ENCODE measurements at places on chromosomes 6 and 20.
A peak's percentile ranks its signal among the peaks of the same experiment; 100 is the strongest.

DNA sequence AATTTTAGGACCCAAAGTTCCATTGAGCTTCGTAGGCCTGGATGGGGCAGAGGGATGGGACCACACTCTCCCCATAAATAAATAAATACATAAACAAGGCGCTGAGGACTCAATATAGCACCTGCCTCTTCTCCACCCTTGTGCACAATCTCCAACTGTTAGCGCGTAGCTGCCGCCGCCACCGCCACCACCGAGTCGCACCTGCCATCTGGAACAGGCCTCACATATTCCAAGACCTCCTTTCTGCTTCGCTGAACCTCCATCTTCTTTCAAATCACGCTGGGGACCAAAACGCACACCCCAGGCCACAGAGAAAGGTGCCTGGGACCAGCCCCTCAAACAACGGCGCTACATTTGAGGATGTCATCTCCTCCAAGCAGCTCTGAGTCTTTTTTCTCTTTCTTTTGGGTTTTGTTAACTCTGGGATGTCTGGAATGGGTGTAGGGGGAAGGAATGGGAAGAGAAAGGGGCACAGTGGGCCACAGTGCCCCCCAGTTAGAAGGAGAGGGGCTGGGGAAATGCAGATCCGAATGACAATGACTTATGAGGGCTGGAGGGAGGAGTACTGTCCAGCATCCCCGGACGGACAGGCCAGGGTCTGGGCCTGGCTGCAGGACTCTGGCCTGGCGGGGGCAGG lies 49.7 kb downstream of the NOL4L start:
- DNase-seq = no peak

GRCh38 chr20:25227317-25227831 lies 20.5 kb upstream of the PYGB start:
- no peak for DNase-seq

DNA sequence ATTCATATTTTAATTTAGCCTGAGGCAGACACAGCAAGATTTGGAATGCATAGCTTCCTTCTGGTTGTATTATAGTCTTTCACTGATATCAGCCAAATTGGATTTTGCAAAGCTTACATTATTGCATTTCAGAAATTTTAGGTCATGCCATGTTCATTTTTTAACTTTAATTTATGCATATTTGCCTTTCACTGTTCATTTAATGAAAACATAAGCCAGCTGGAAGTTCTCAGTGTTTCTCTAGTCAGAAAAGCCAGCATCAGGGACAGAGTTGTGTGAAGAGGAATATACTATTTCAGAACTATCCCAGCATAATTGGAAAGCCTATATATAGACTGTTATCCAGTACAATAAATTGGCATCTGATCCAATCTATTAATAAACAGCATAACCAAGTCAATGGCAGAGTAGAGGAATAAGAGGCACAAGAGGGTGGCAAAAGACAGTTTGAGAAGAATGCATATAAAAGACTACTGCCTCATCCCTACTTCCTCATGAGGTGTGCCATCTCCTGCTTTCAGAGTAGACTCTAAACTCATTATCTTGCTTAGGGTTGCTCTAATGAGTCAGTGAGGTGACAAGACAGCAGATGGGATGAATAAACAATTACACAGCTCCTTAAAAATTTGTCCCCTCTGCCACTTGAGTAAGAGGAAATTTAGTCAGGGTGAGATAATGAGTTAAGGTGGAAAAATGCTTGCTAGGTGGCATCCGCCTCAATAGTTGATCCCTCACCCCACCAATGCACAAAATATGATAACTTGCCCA lies 159.8 kb upstream of the HCRTR2 start:
- DNase-seq = no peak

DNA sequence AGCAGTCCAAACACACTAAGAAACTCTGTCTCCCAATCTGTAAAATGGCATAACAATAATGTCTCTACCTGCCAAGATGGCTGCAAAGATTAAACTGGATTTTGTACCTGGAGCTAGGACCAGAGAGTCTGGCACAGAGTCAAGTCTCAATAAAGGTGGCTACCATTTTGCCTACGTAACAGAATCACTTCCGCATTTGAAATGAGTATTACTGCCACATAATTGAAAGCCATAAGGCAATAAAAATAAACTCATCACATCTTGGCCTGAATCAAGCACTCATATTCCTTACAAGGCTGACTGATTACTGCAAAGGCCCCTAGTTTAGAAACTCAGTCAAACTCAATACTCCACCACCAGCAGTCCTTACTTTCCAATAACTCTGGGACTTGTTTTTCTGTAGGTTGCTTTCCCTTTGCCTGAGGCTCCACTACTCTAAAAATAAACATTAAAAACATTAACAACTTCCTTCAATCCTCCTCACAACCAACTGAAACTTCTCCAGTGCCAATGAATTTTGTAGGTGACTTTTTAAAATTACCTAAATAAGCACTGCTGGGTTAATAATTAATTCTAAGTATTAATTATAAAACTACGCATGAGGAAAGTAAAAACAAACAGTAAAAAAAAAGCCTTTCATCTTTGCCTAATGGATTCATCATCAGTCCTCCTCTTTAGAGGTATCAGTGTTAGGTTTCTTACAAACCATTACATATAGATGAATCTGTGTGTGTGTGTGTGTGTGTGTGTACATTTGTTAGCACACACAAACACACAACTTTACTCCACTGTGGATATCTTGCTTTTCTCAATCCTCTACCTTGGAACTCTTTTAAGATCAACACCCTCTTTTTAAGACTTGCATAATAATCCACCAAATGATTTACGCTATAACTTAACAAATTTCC lies 3.7 kb downstream of the KIF16B start:
- no peak for DNase-seq

GRCh38 chr6:119384444-119384843 lies 34.9 kb upstream of the MAN1A1 start:
- DNase-seq = no peak

DNA sequence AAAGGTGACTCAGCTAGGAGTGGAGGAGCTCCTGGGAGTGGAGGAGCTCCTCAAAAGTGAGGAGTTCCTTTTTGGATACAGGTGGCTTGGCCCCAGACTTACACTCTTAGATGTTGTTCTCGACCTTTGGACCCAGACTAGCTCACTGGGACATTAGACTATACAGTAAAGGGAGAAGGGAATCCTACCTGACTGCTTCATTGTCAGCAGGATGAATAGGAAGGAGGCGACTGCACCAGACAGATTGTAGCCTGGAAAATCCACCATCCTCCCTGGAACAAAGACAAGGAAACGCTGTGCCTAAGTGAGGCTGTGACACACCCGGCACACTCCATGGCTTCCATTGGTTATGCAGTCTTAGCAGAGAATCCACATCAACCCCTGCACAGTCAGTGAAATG lies at the start of gene BTNL2:
TSS of gene BTNL2 (minus strand) at position 325 of the 400 bp plus-strand sequence. CDS start at position 267, 58 bp downstream.
- DNase-seq = no peak

GRCh38 chr6:138030872-138031271 lies 76.3 kb downstream of the PERP start:
- DNase-seq = no peak

DNA sequence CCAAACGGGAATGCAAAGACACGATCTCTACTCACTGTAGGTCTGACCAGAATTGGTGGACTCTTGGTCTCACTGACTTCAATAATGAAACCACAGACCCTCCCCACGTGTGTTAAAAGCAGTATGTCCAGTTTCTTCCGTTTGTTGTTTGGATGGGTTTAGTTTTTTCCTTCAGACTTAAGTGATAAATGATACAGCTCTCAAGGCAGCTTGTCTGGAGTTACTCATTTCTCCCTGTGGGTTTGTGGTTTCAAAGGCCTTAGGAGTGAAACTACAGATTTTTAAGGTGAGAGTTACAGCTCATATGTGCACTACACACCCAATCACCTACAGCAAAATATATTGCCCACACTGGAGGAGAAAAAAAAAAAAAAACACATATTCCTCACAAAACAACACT lies 86.7 kb upstream of the STMND1 start:
- no peak for DNase-seq

DNA sequence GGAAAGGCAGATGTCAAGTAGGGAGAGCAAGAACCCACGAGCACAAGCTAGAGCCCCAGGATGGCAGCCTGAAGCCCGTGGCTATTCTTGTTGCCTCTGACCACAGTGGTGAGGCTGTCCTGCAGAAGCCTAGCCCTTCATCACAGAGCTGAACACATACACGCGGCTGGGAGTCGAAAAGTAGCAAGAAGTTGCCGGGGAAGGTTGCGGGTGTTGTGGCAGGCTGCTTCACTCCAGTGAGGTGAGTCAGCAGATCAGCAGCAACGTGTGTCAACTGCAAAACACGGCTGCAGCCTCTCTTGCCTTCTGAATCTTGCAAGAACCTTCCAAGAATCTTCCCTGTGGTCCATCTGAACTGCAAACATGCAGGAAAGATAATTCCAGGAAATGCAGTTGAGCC lies 10.6 kb upstream of the STX16 start:
- no peak for DNase-seq

DNA sequence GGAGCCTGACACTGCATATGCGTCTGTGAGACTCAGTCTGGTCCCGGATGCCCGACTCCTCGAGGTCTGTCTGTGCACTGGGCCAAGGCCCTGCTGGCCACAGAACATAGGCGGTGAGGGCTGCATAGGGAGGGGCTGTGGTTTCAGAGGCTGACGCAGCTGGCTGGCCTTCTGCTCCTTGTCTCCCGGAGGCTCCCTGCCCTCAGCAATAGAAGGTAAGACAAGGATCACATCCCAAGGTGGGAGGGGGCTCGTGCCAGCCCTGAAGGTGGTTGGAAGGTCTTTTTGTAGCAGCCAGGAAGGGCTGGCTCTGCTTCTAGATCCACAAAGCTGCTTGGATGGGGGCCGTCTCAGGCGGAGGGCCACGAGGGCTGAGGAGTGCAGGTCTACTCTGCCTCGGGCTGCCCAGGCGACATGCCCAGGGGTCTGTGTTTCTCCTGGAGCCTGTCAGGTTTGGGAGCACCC lies 239.8 kb upstream of the SULF2 start:
- no peak for DNase-seq

GRCh38 chr6:36336779-36337241 lies at the start of gene BNIP5:
Gene BNIP5 (minus strand): TSS chr6:36336888. CDS start chr6:36330690, 6,198 bp downstream.
- no peak for DNase-seq

GRCh38 chr6:3320238-3320811 lies 61.6 kb downstream of the PSMG4 start:
- DNase-seq = no peak

DNA sequence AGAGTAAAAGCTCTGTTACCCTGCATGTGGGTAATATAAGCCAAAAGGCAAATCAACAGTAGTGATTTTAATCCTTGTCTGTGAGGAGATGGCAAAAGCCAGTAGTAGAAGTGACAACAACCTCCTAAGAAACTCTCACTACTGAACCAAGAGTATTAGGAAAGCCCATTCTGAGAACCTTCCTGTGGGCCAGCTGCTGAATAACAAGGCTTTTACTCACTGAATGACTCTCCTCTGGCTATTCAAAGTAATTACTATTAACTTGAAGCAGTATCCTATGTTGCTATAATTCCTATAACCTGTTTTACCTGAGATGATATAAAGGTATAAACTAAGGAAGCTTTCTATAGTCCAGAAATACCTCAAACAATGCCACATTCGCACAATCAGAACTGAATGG lies 55.1 kb downstream of the CHD6 start:
- DNase-seq = no peak

- no peak for DNase-seq
Measured at GRCh38 chr6:167226383-167226685, 64.8 kb upstream of the UNC93A start.

GRCh38 chr6:116444092-116444491 lies 17.1 kb upstream of the CALHM6 start:
- DNase-seq = no peak

DNA sequence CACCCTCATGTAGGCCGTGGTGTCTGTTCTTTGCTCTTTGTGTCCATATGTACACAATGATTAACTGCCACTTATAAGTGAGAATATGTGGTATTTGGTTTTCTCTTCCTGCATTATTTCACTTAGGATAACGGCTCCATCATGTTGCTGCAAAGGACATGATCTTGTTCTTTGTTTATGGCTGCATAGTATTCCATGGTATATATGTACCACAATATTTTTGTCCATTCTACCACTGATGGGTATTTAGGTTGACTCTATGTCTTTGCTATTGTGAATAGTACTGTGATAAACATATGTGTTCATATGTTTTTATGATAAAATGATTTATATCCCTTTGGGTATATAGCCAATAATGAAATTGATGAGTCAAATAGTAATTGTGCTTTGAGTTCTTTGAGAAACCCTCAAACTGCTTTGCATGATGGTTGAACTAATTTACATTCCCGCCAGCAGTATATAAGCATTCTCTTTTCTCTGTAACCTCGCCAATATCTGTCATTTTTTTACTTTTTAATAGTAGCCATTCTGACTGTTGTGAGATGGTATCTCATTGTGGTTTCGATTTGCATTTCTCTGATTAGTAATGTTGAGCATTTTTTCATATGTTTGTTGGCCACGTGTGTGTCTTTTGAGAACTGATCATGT lies 174.4 kb upstream of the NT5E start:
- no peak for DNase-seq

GRCh38 chr6:114020196-114020595 lies 49.2 kb upstream of the HDAC2 start:
- no peak for DNase-seq

GRCh38 chr6:23630726-23631635 lies 495.0 kb upstream of the NRSN1 start:
- peak; percentile 56 for DNase-seq

DNA sequence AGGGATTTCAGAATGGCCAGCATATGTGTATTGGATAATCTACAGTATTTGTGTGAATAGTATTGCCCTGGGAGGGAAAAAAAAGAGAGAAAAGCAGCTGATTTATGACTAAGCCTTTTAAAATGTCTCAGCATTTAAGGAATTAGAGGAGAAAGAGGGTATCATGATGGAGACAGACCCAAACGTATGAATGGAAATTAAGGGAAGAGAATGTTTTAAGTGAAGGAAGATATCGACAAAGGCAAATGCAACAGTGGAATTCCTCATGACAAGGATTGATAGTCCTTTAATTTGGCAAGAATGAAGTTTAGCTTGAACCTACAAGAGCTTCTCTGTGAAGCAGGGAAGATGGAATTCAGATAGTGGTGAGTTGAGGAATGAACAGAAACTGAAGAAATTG lies 367.3 kb upstream of the POU3F2 start:
- DNase-seq = no peak

DNA sequence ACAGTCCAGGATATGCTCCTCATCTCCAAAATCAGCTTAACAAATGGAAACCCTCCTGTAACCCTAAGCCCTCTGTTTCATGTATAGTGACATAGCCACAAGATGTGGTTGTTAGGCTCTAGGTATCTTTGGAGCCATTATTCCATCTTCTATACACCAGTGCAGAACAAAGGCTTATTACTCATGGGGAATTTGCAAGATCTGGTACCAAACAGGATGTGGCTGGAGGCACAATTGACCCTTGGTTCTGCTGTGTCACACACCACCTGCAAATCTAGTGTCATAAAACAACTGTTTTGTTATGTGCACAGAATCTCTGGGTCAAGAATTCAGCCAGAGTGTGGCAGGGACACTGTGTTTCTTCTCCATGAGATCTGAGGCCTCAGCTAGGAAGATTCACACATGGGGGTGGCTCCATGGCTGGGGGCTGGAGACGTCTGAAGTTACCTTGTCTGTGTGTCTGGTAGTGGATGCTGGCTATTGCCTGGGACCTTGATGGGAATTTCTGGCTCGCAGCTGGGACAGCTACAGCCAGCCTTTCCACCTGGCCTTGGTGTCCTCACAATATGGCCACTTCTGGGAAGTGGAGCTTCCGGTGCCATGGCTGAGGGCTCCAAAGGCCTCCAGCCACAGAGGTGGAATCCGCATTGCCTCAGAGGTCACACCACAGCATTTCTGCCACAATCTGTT lies 369.9 kb downstream of the CDH26 start:
- DNase-seq = no peak

GRCh38 chr6:125741336-125741735 lies 8.1 kb upstream of the HEY2 start:
- DNase-seq = no peak

Measured in NCI-H1930 (cell line).